Activated naive CD4-positive, alpha-beta T cell treated with anti-CD3 and anti-CD28 coated beads, Interleukin-2, amount 10 ng/mL, durations not matched to agents 5 hours and 36 hours (primary cell): ENCODE measurements at places on chromosomes 3 and 15. TPM values are rescaled to one million over a fixed set of nuclear protein-coding genes. Genes with fewer than 3 reads are reported as not detected.

FBXO40 gene
- total RNA-seq = not detected

SHF gene
- total RNA-seq = 1.1 TPM

IL12A gene
- total RNA-seq = not detected

CNTN3 gene
- not detected for total RNA-seq

GOLGA6A gene
- not detected for total RNA-seq

MGA gene
- 36.3 TPM for total RNA-seq

XCR1 gene
- total RNA-seq = not detected

SEMA5B gene
- total RNA-seq = not detected

SMAD6 gene
- total RNA-seq = 1.4 TPM

STRC gene
- total RNA-seq = 0.36 TPM

SLC22A14 gene
- not detected for total RNA-seq

MEX3B gene
- total RNA-seq = 0.76 TPM

TIGIT gene
- total RNA-seq = 3.3 TPM

CD96 gene
- 313 TPM for total RNA-seq

ESYT3 gene
- 0.53 TPM for total RNA-seq

RBPMS2 gene
- not detected for total RNA-seq

GPR15 gene
- total RNA-seq = 14.9 TPM

XXYLT1 gene
- total RNA-seq = 7.0 TPM

ZNF774 gene
- total RNA-seq = 1.1 TPM

PRR23E gene
- total RNA-seq = not detected

ST3GAL6 gene
- not detected for total RNA-seq

GRM7 gene
- not detected for total RNA-seq
